Activated CD8-positive, alpha-beta memory T cell treated with anti-CD3 and anti-CD28 coated beads, Interleukin-2, amount 50 U/mL, for 48 hours (primary cell): ENCODE measurements at places on chromosomes 1 and 21.

DNA sequence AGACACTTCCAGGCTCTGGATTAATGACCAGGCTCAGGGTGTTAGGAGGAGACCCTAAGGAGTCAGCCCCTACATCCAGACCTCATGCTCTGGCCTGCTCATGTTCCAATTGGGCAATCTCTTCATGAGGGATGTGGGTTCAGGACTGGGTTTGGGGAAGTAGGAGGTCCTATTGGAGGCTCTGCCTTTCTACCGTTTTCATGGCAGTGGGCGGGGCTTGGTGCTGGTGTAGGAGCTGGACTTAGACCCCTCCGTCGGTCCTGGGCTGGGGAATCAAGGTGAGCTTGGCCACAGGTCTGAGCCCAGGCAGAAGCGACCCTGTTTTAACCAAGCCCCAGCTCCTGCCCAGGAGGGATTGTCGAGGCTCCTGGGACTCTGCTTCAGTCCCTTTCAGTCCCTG, 123.4 kb downstream of the PRDM16 start:
- DNase-seq = no peak

DNA sequence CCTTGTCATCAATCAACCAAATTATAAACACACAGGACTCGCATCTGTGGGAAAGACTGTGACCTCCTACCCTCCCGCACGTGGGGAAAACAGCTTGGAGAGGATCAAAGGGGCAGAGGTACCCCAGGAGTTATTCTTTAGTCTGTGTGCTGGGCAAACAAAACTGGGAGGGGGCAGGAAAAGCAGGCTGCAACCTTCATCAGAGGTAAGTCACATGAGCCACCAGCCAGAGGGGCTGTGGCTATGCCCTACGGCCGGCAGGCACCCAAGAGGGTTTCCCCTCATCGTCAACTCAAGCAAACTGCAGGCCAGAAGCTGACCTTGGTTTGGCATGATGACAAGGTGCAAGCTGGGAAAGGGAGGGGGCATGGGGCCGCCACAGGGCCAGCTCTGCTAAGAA, 12.5 kb downstream of the SMIM12 start:
- DNase-seq = no peak

- DNase-seq = no peak
These were observed 6.7 kb downstream of the CLCNKB start for GRCh38 chr1:16050328-16050727.

- DNase-seq = no peak
These were observed 73.4 kb upstream of the TTC34 start for GRCh38 chr1:2874607-2875480.

DNA sequence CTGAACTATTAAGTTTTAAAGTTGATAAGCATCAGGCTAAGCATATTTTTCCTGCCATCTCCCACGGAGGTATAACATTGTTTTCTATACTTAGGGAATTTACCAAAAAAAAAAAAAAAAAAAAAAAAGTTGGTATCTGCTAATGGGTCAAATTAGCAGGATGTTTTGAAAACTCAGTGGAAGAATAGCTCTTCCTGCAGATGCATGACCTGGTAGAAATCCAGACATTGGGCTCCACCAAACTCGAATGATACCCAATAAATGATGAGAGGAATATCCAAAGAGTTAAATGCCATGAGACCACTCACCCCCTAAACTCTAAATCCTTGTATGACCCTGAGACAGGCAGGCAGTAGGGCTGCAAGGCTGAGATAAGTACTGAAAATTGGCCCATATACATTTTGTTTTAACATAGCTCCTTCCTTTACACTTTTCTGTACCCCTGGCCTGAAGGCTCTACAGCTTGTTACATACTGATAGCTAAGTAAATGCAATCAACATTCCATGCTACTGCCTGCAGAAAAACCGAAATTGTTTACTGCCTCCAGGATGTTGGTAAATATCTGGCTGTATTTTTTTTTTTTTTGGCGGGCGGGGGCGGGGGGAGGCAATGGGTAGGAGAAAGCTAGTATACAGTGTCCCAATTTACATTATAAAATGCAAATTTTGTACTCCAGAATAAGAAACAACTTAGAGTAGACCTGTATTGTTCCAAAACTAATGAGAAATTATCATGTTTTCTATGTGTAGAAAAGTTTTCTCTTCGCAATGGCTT, 57.6 kb downstream of the NFIA start:
- DNase-seq = no peak

- DNase-seq = no peak
These were observed 2.1 kb downstream of the RYR2 start for GRCh38 chr1:237043846-237044636.

- DNase-seq = no peak
These were observed 11.6 kb downstream of the PKP1 start for GRCh38 chr1:201294876-201295275.

GRCh38 chr21:22154579-22155274, 1156.5 kb downstream of the NCAM2 start:
- no peak for DNase-seq

- no peak for DNase-seq
These were observed 5.1 kb upstream of the HES4 start for GRCh38 chr1:1004780-1005697.

DNA sequence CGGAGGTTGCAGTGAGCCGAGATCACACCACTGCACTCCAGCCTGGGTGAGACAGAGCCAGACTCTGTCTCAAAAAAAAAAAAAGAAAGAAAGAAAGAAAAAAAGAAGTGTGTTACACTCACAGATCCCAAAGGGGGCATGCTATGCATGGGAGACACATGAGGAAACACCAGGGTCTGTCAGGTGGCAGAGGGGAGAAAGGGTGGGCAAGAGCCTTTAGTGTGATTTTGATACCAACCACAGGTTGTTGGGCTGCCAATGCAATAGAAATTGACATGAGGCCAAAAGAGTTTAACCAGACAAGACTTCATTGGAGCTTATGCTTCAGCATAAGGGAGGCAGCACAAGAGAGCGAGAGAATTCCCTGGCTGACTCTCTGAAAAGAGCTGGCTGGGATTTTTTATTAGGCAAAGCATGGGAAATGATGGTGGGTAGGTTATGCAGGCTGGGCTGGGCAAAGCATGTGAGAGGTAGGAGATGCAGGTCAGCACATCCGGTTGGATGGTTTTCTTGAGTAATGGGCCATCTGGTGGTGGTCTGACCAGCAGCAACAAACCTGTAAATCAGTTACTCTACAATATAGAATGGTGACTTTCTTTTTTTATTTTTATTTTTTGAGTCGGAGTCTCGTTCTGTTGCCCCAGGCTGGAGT, 11.7 kb upstream of the EXTL1 start:
- DNase-seq = no peak

GRCh38 chr1:240280560-240281322, 189.1 kb downstream of the FMN2 start:
- no peak for DNase-seq

DNA sequence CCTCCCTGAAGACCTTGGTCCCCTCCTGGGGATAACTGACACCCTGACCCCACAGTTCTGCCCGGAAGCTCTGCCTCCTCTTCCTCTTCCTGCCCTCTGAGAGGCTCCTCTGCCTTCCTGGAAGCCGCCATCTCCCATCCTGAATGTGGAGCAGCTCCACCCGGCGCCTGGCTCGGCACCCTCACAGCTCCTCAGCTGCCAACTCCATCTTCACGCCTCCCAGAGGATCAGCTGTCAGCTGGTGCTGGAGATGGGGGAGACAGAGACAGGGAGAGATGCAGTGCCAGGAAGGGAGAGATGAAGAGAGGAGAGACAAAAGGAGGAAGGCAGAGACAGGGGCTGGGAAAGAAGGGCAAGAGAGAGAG, 210.4 kb upstream of the CSF3R start:
- no peak for DNase-seq

DNA sequence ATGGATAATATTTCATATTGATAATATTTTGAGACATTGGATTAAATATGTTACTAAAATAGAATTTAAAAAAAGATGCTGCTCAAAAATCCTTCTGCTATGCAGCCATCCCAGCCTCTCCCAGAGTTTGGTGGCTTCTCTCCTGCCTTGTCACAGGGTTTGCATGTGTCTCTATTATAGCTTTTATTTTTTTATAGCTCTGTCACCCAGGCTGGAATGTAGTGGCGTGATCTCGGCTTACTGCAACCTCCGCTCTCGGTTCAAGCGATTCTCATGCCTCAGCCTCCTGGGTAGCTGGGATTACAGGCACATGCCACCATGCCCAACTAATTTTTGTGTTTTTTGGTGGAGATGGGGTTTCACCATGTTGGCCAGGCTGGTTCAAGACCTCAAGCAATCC, 50.7 kb upstream of the ID3 start:
- DNase-seq = no peak

- no peak for DNase-seq
These were observed 37.1 kb downstream of the LRRC40 start for GRCh38 chr1:70168283-70168682.

GRCh38 chr1:173914366-173914871, 2.7 kb downstream of the SERPINC1 start:
- peak; percentile 58 for DNase-seq
